GM03348 (cell line): ENCODE measurements at places on chromosomes 7 and 10.

- DNase-seq = peak; percentile 40
These were observed 1.5 kb downstream of the GNB2 start for GRCh38 chr7:100675105-100675451.

DNA sequence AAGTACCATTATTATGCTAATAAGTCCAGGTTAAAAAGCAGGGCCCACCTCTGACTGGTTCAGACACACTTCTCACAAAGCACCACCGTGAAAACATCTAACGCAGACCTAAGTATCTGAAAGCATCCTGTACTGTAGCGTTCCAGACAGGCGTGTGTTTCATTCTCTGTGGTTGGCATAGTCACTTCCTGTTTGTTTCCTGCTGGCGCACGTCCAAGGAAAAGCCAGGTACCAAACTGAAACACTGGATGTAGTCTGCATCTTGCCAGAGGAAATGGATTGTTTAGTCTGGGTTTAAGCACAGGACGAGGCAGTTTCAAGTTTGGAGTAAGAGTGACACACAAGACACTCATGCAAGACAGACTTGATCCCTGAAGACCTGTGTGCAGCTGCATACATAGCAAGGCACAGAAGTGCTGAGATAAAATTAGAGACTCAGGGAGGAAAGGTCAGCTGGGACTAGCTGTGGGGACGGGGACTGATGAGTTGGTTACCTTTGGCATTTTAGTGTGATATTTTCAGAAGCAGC, 23.3 kb downstream of the BPGM start:
- DNase-seq = peak; percentile 48

- no peak for DNase-seq
These were observed 299.8 kb upstream of the POM121L12 start for GRCh38 chr7:52735656-52736055.

- DNase-seq = peak; percentile 13
These were observed 1179.5 kb upstream of the C7orf33 start for GRCh38 chr7:147411096-147411495.

- DNase-seq = no peak
These were observed 73.6 kb upstream of the LSM8 start for GRCh38 chr7:118110178-118110925.

- DNase-seq = no peak
These were observed 9.6 kb downstream of the GPRIN2 start for GRCh38 chr10:46546591-46547540.

GRCh38 chr10:1045415-1045814, 3.5 kb downstream of the IDI1 start:
- DNase-seq = no peak

- peak; percentile 36 for DNase-seq
These were observed 171.4 kb downstream of the ST7 start for GRCh38 chr7:117124591-117125220.

DNA sequence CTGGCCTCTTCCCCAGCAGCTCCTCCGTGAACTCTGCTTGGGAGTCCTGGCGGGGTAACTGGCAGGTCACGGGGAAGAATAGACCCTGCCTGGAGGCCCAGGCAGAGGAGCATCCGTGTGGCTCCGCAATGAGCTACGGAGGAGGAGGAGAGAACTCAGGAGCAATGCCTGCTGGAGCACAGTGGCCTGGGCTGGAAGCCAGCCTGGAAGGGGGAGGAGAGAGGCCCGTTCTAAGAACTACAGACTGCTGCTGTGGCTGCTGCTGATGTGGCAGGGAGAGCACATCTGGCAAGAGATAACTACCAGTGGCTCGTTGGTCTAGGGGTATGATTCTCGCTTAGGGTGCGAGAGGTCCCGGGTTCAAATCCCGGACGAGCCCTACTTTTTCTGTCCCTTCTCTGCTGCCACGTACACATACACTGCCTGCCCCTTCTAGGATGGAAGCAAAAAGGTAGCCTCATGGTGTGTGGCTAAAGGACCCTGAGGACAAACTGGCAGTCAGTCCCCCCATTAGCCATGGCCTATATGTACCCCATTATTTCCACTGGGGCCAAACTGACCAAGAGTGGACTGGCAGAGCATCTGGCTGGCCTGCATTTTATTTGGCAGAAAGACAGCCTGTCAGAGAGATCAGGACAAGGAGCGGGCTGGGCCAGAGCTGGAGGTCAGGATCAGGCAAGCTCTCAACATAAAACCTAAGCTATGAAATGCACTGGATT, 7.7 kb upstream of the OPN1SW start:
- DNase-seq = peak; percentile 82

DNA sequence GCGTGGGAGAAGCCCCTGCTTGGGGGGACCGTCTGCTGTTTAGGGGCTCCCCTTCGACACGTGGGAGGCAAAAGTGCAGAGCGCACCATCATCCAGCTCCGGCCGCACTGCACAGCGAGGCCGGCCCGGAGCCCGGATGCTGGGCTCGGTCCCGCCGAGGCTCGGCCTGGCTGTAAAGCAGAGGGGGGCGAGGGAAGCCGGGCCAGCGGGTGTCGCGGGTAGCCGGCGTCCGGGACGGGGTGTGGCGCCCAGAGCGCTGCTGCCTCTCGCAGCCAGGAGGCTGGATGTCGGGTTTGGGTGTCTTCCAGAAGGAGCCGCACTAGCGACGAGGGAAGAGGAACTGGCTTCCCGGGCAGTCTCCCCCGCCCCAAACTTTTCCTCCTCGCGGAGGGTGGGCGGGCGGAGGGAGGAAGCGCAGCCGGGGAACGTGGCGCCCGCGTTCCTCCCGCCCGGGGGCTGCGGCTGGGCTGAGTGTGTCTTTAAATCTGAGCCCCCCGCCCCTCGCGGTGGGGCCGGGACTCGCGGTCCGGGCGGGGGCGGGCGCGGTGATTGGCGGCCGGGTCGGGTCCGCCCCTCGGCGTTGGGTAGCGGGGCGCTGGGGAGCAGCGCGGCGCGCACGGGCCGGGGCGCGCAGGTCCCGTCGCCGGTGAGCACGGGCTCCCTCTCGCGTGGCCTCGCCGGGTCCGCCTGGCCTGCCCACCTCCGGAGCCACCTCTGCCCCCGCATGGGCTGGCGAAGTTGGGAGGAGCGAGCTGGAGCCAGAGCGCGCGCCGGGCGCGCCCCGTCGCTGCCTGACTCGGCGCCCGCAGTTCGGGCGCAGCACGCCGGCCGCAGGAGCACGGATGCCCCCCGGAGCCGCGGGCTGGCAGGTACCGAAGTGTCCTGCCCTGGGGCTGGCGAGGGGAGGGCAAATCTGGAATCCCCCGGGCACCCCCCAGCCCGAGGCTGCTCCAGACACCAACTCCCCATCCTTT, at the start of gene PALD1:
TSS of gene PALD1 (plus strand) at position 577 of the 974 bp plus-strand sequence. CDS start 47,185 bp downstream, outside the sequence.
- peak; percentile 70 for DNase-seq

GRCh38 chr10:62581351-62581750, 207.2 kb downstream of the ZNF365 start:
- DNase-seq = no peak

- no peak for DNase-seq
These were observed 3.1 kb upstream of the ASIC3 start for GRCh38 chr7:151045262-151045661.

- no peak for DNase-seq
These were observed 2.9 kb downstream of the C1QL3 start for GRCh38 chr10:16518822-16519221.

DNA sequence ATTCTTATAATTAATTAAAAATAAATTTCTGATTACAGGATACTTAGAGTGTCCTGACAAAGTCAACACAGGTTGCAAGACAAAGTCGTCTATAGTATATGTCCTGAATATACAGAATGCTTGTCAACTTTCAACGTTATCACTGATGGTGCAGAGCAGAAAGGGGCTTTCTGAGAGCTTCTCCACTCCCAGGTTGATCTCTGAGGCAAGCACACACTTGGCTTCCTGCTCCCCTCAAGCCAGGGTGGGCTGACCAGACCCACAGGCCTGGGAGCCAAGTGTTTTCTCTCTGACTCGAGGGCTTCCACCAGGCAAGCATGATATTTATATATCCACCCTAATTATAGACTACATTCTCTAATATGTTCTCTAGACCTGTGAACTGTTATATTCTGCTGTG, 448.9 kb downstream of the SH2D4B start:
- DNase-seq = no peak

- no peak for DNase-seq
These were observed 51.7 kb upstream of the PPIF start for GRCh38 chr10:79295563-79295962.

- DNase-seq = no peak
These were observed 39.5 kb downstream of the PDK4 start for GRCh38 chr7:95556777-95557176.

DNA sequence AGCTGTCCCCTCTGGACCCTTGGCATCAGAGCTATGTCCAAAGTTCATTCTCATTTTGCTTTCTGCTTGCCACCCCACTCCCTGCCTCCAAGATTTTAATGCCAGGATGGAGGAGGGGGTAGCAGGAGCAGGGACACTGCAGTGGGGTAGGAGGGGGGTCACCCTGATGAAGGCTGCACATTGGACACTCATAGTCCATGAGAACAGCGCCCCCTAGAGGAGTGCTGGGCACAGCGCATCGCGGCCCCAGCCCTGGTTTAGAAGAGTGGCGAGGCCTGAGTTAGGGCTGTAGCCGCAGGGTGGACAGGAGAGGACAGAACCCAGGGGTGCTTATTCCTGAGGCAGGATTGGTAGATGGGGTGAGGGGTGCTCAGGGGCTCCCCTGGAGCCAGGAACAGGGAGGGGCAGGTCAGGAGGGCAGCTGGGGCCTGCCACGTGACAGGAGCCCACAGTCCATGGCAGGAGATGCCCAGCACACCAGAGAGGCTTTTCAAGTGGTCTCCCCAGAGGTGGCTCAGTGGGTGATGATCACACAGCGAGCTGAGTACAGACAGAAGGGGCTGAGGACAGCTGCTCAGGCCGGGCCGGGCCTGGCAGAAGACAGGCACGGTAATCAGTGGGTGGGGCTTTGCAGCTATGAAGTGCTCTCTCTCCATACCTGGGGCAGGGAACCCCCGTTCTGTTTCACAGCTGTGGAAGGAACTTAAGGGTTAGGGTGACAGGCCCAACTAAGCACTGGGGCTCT, 71.4 kb downstream of the NEURL1 start:
- no peak for DNase-seq

GRCh38 chr7:20030915-20031362, 186.2 kb downstream of the MACC1 start:
- DNase-seq = peak; percentile 27
